ENCODE measurements at places on chromosomes 4 and X. TPM values are rescaled to one million over a fixed set of nuclear protein-coding genes. Genes with fewer than 3 reads are reported as not detected.

GPR50 gene
- total RNA-seq = not detected

GJB1 gene
- not detected for total RNA-seq

CDKL2 gene
- total RNA-seq = 5.0 TPM

ALAS2 gene
- total RNA-seq = not detected

TACR3 gene
- total RNA-seq = not detected

CTAG1B gene
- total RNA-seq = not detected

GPR78 gene
- 0.26 TPM for total RNA-seq

EGFL6 gene
- total RNA-seq = not detected

UGT8 gene
- not detected for total RNA-seq

NMU gene
- not detected for total RNA-seq

MAGEC3 gene
- not detected for total RNA-seq

LARP1B gene
- 19.8 TPM for total RNA-seq

PPP2R2C gene
- total RNA-seq = not detected

SSX2B gene
- total RNA-seq = not detected
